ENCODE measurements at places on chromosomes 16 and 17. TPM values are rescaled to one million over a fixed set of nuclear protein-coding genes. Genes with fewer than 3 reads are reported as not detected.

Gene C17orf107
- total RNA-seq, result 1.1 TPM

Gene DUS2
- 30.4 TPM for total RNA-seq

Gene CBX2
- total RNA-seq, result 3.9 TPM

Gene CPNE7
- total RNA-seq, result 20.9 TPM

Gene CDRT15
- not detected for total RNA-seq

Gene ABCC11
- total RNA-seq, result 0.21 TPM

Gene SLC5A11
- total RNA-seq, result not detected

Gene NT5M
- total RNA-seq, result 2.1 TPM

Gene SEZ6
- total RNA-seq, result not detected

Measured in airway epithelial cell (primary cell).